Vagina (tissue), 2 donors: ENCODE measurements at places on chromosomes 12 and 14.

GRCh38 chr12:11906286-11906935, 164.3 kb upstream of the BCL2L14 start:
- no peak for DNase-seq

GRCh38 chr12:8088574-8088973, 6.5 kb downstream of the NECAP1 start:
- no peak for DNase-seq

- no peak for DNase-seq
Observed at GRCh38 chr12:75908961-75909605, 122.5 kb downstream of the PHLDA1 start.

GRCh38 chr12:62400135-62400534, 66.5 kb upstream of the MON2 start:
- DNase-seq = no peak

GRCh38 chr12:5904441-5904840, 40.6 kb downstream of the ANO2 start:
- peak; percentile 61 for DNase-seq

DNA sequence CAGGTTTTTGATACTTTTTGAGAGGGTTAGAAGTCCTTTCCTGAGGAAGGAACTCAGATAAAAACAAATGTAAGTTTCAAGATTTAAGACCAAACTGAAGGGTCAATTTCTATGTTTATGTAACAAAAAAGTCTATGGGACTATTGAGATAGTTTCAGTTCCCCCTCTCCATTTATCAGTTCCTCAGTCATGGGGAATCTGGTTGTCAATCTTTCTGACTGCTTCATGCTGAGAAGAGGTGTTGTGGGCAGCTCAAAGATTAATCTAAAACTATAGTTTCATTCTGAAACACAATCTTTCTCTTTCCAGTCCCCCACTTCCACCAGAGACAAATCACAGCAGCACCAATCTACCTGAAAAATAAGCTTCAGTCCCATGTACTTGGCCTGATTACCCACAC, 93.7 kb downstream of the KCNMB4 start:
- no peak for DNase-seq

- DNase-seq = no peak
Observed at GRCh38 chr12:41073633-41074472, 114.3 kb upstream of the PDZRN4 start.

- no peak for DNase-seq
Observed at GRCh38 chr12:111085096-111085495, 164.7 kb upstream of the MYL2 start.

DNA sequence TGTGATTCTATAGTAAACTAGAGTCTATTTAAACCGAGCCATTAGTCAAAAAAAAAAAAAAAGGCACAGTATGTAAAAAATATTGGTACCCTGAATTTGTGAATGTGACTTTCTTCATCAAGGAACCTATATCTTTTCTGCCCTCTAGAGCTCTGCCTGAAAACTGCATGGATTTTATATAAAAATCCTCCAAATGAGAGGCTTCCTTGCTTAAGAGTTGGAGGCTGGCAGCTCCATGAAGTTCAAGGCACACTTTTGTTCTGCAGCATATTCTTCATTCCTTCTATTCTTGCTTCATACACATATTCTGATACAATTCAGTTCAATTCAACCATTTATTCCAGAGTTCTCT, 23.1 kb upstream of the NKX2-8 start:
- no peak for DNase-seq

GRCh38 chr12:105355752-105356151, 25.3 kb downstream of the C12orf75 start:
- no peak for DNase-seq

DNA sequence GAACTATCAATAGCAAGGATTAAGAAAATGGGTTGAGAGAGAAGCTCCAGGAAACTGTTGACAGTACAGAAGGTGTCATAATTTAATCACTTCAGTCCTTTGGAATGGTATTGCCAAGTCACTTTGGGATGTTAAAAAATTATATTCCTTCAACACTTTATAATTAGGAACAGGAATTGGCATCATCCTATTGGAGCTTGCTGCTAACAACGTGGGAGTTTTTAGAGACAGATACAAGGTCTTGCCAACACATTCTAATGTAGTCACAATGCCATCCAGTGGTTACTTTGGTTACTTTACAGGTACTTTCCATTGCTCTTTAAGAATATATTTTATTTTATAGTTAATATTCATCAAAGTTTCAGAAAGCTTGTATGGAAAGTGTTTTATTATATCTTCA, 310.1 kb downstream of the SYT1 start:
- DNase-seq = no peak

- no peak for DNase-seq
Observed at GRCh38 chr14:86997271-86997670, 995.7 kb downstream of the GALC start.

DNA sequence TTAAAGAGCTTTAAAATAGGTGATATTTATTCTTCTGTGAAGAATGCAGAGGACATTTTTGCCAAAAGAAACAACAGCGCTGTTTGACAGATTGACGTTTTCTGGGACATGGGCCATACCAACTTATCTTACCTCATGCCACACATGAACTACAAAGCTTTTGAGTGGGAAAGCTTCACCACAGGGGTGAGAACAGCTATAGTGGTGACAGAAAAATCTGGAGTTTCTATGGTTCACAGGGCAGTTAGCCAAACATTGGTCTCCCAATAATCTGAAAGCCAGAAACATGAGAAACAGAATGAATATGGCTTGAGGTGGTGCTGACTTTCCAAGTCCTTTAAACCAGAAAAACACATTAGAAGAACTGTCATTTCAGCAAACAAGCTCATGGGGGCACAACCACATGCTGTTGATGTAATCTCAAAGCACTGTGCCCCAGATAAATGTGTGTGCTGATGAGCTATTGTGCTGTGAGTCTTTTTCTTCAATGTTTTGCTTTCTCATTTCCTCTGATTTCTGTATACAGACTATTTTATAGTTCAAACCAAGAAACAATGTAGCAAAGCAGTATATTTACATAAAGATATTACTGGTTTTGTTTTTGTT, 905.4 kb downstream of the SLC16A7 start:
- no peak for DNase-seq

- no peak for DNase-seq
Observed at GRCh38 chr12:3220382-3221321, 143.5 kb downstream of the TSPAN9 start.

DNA sequence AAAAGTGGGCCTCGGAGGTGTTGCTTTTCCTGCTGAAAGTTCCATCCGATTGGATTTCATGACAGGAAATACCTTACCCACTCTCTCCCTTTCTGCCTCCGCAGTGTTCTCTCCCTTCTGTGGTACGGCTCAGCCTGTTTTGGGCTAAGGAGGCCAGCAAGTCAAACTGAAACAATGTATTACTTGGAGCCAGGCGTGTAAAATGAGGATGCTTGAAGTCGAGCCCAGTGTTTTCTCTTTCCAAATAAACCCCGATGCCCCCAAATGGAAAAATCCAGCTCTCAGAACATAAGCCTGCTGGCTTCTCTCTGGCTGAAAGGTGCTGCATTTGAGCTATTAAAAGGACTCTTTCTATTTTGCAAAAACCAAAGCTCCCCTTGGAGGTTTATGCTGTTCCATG, 124.7 kb downstream of the ZNF664 start:
- no peak for DNase-seq

GRCh38 chr12:121159467-121160307, 27.0 kb downstream of the P2RX7 start:
- no peak for DNase-seq

DNA sequence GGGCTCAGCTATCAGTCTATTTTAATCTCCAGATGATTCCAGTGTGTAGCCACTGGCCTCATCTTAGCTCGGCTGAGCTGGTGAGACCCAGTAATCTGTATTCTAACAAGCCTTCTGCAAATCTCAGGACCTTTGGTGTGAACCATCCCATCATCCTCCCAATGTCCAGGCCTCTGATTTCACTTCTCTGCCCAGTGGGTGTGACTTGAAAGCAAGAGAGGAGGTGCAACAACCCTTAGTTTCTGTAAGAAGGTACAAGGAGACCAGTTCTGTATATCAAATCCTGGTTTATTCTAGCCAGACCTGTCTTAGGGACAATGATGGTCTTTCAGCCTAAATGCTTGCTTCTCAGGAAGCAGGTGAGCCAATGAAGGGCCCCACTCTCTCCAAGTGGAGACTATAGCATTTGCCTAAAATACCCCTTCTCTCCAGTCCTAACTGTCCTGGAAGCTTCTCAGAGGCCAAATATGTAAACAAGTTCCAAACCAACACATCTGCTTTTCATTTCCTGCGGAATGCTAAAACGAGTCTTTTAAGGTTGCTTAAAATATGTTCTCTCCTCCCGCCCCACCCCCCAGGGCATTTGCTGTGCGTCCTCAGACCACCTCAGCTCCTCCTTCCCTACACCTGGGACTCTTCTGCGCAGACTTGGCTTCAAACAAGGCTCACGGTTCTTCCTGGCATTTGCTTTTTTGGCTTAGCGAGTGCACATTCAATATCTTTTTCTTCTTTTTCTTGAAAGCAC, 78.4 kb upstream of the FUT8 start:
- DNase-seq = no peak

DNA sequence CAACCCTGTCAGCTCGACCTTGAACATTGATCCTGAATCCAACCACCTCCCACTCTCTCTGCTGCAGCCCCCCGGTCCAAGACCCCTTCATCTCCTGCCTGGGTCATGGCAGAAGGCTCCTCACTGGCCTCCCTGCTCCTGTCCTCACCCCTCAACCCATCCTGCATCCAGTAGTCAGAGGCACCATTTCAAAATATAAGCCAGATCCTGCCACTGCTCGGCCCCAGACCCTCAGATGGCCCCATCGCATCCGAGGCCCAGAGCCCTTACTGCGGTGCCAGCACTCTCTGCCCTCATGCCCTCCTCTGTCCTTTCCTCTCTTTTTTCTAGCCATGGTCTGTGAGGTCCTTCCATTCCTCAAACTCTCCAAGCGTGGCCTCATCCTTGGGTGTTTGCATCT, 34.3 kb upstream of the LHX5 start:
- DNase-seq = no peak

GRCh38 chr14:90381999-90382451, 14.8 kb upstream of the CALM1 start:
- no peak for DNase-seq

DNA sequence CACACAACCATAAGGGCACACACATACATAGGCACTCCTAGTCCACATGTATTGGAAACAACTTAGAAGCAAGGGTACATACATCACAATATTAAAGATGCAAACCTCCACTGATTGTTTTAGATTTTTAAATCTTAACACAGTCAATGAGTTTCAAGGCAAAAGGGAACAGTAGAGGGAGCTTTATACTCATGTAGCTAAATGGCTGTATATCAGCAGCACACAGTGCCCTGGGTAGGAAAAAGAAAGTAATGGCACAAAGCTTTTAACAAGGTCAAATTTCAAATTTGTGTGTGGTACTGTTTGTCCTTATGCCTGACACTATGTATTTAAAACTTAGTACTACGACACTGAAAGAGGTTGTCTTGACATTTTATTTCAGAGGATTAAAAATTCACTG, 262.0 kb downstream of the MED13L start:
- DNase-seq = no peak

- no peak for DNase-seq
Observed at GRCh38 chr14:94373708-94374107, 14.7 kb downstream of the SERPINA1 start.

GRCh38 chr12:42677461-42677860, 87.9 kb upstream of the PRICKLE1 start:
- no peak for DNase-seq

DNA sequence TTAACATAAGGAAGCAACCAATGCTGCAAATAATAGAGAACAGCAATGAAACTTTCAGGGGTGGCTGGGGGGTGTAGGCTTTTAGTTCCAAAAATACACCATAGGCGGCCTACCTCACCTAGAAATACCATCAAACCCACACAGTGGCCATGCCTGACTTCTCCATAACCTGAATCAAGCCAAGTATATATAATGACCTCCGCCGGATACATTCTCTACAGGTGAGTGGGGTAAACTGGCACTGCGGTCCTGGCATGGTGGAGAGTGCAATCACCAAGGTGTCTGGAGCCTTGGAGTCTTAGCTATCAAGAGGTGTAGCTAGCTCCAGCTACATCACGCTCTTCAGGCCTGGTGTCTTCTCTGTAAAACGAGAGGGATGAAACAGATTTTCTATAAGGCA, 1.2 kb downstream of the ZBTB25 start:
- DNase-seq = no peak

GRCh38 chr12:70240673-70241072, 2.6 kb upstream of the CNOT2 start:
- DNase-seq = no peak

- no peak for DNase-seq
Observed at GRCh38 chr12:75101781-75102180, 107.9 kb downstream of the KCNC2 start.

- DNase-seq = no peak
Observed at GRCh38 chr12:22525426-22525825, 18.9 kb downstream of the C2CD5 start.

- no peak for DNase-seq
Observed at GRCh38 chr12:128709660-128710059, 114.1 kb downstream of the SLC15A4 start.

- DNase-seq = no peak
Observed at GRCh38 chr14:30143627-30144026, 216.0 kb upstream of the PRKD1 start.

GRCh38 chr14:88668448-88669116, 105.7 kb downstream of the ZC3H14 start:
- no peak for DNase-seq

- no peak for DNase-seq
Observed at GRCh38 chr14:22563987-22564386, 25.0 kb downstream of the DAD1 start.

DNA sequence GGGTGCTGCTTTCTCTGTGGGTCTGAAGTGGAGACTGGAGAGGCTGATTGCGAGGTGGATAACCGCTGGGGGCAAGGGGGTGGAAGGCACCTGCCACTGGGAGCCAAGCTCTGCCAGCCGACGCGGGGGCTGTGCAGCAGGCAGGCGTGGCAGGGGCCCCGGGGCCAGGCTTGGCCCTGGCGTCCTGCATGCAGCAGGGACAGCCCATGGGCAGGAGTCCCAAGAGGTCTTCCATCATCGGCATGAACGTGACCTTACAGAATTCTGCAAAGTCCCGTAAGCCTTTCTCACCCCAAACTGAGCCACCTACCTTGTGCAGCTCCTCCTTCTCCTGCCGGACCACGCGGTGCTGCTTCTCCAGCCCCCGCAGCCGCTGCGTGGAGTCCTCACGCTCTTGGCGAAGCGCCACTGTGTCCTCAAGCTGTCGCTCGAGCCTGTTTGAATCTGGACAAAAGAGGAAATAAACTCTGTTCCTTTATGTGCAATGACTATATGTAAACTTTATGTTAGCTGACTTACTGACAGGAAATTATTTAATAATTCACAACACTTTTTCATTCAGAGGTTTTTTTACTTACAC, 51.3 kb downstream of the AMN start:
- DNase-seq = no peak

DNA sequence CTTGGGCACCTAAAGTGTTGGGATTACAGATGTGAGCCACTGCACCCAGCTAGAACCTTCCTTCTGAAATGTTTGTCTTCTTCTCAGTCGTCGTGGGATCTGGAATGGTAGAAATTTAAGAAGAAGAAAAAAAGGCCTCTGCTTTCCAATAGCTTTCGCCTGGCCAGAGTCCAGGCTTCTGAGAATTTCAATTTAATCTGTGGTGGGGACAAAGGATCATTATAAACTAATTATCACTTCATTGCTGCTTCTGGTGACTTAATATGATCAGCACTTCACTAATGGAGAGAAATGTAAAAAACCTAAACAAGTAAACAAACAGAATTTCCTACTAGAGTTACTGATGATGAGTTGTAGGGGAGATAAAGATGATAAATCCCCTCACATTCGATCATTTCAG, 51.3 kb downstream of the CFAP251 start:
- no peak for DNase-seq
